ENCODE measurements at places on chromosomes 6 and 20.
A peak's percentile ranks its signal among the peaks of the same experiment; 100 is the strongest.

- H3K36me3 ChIP-seq: no peaks in the 10 kb centered on the region
- H3K27ac ChIP-seq: no peak overlapping the region
- no peak for DNase-seq
- H3K4me3 ChIP-seq: no peak overlapping the region
- H3K27me3 ChIP-seq: peaks cover 44% of the 10 kb centered on the region
These were observed 45.1 kb downstream of the GRM4 start for GRCh38 chr6:34100788-34101187.

GRCh38 chr6:35287671-35288396, 9.8 kb upstream of the DEF6 start:
- H3K36me3 ChIP-seq: peaks cover 19% of the 10 kb centered on the region
- H3K27ac ChIP-seq: no peak overlapping the region
- DNase-seq: no peak
- H3K27me3 ChIP-seq: no peaks in the 10 kb centered on the region
- peaks cover 15% of the 10 kb centered on the region for H3K4me1 ChIP-seq

DNA sequence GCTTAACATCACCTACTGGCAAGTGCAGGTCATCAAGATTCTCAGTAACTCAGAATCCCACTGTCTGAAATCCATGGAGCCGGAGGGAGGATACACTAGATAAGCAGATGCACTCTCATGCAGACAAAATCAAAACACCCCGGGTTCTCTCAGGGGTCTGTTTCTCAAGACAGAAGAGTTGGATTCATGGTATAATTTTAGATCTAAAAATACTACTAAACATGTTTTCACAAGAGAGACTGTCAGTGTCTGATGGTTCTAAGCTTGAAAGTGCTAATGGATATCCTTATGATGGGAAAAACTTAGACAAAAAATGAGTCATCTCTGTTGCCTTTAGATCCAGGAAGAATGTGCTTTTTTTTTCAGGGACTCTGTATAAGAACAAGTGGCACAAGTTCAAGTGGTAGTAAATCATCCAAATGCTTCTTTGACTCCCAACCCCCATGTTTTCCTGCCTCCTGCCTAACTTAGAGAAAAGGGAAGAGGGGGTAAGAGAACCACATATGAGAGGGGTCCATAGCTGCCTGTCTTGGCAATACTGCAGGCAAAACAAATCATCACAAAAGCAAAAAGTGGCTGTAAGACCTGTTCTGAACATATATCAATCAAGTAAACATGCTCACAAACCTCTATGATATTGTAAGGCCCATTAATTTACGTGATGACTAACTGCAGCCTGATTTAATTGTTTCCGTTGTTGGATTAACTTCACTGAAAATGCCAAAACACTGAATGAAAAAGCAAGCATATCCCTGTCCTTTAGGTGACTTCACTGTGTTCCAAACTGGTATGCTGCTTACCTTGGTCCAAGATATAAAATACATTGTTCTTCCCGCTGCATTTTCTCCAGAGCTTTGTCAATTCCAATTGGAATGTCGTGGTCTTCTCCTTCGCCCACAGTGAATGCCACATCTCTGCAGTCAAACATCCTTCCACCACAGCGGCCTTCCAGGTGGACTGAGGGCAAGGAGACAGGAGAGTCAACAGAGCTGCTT, 84.0 kb upstream of the TULP1 start:
- H3K36me3 ChIP-seq: peaks cover 12% of the 10 kb centered on the region

GRCh38 chr6:131250122-131250521, 114.9 kb downstream of the AKAP7 start:
- H3K4me1 ChIP-seq: peaks cover 22% of the 10 kb centered on the region
- H3K36me3 ChIP-seq: peaks cover 11% of the 10 kb centered on the region
- peak; percentile 51 for DNase-seq
- H3K27ac ChIP-seq: no peak overlapping the region
- H3K4me3 ChIP-seq: peak overlapping the region; percentile 87

DNA sequence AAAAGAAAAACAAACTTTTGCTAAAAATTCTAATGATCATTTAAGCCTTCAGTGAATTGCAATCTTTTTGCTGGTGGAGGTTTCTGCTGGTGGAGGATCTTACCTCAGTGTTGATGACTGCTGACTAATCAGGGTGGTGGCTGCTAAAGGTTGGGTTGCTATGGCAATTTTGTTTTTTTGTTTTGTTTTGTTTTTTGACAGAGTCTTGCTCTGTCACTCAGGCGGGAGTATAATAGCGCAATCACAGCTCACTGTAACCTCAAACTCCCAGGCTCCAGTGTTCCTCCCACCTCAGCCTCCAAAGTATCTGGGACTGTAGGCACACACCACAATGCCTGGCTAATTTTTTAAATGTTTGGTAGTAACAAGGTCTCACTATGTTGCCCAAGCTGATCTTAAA, 94.7 kb downstream of the ANKRD6 start:
- H3K27me3 ChIP-seq: no peaks in the 10 kb centered on the region
- no peak overlapping the region for H3K4me3 ChIP-seq
- no peak overlapping the region for H3K27ac ChIP-seq
- no peak for DNase-seq
- H3K36me3 ChIP-seq: peaks cover 6% of the 10 kb centered on the region

DNA sequence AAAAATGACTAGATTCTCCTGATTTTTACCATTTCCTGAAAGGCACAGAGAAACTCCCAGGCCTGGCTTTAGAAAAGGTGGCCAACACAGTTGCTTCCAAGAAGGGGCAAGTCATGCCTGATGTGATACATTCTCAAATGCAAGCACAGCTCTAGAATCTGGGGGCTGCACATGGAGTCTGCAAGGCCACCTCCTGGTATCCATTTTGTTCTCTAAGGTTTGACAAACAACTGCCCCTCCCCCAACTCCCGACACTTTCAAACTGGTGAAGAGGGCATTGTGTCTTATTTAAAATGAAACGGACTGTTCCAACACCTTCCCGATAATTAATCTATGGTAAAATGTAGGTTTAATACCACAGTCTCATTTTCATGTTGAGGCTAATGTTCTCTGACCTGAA, 220.2 kb upstream of the CEP162 start:
- no peaks in the 10 kb centered on the region for H3K4me1 ChIP-seq
- H3K36me3 ChIP-seq: no peaks in the 10 kb centered on the region
- H3K4me3 ChIP-seq: no peak overlapping the region
- no peak for DNase-seq

- H3K27me3 ChIP-seq: no peaks in the 10 kb centered on the region
- no peaks in the 10 kb centered on the region for H3K4me1 ChIP-seq
- no peak overlapping the region for H3K4me3 ChIP-seq
- no peak for DNase-seq
- H3K27ac ChIP-seq: no peak overlapping the region
- no peaks in the 10 kb centered on the region for H3K36me3 ChIP-seq
These were observed 777.9 kb downstream of the TENT5A start for GRCh38 chr6:80974579-80974978.

GRCh38 chr20:62357187-62357667, 9.9 kb downstream of the LAMA5 start:
- H3K36me3 ChIP-seq: no peaks in the 10 kb centered on the region
- no peak overlapping the region for H3K4me3 ChIP-seq
- no peak for DNase-seq
- peaks cover 7% of the 10 kb centered on the region for H3K4me1 ChIP-seq

GRCh38 chr6:139765825-139766285, 391.4 kb upstream of the CITED2 start:
- no peaks in the 10 kb centered on the region for H3K27me3 ChIP-seq
- no peak for DNase-seq
- H3K4me3 ChIP-seq: no peak overlapping the region
- H3K36me3 ChIP-seq: no peaks in the 10 kb centered on the region
- no peak overlapping the region for H3K27ac ChIP-seq
- no peaks in the 10 kb centered on the region for H3K4me1 ChIP-seq

DNA sequence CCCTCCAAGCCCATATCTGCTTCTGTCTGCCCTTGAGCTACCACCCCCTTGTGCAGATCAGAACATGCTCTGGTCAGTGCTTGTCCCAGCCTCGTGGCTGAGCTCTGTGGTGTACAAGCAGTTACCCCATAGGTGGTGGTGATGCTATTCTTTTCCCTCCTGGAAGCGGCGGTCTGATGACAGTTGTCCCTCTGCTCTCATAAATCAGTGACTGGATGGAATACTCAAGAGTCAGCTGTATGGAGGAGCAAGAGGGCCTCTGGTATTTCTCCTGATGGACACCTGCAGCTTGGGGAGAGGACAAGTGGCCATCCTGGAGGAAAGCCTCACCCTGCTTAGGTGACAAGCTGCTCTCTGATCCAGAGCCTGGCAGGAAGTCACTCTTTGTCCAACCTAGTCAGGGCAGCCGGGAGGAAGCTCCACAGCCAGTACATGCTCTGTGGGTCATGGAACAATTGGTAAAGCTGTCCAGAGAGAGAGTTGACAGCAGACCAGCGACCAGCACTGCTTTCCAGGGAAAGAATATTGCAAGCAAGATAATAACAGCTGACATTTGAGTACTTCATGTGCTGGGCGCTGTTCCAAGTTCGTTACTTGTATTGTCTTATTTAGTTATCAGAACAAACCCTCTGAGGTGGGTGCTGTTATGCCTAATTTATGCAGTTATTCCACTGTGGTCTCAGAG, 47.1 kb downstream of the SCAND1 start:
- H3K36me3 ChIP-seq: peaks cover 20% of the 10 kb centered on the region
- no peak overlapping the region for H3K27ac ChIP-seq
- peaks cover 16% of the 10 kb centered on the region for H3K4me1 ChIP-seq
- H3K4me3 ChIP-seq: no peak overlapping the region
- no peaks in the 10 kb centered on the region for H3K27me3 ChIP-seq
- DNase-seq: no peak

- H3K27me3 ChIP-seq: no peaks in the 10 kb centered on the region
- H3K4me3 ChIP-seq: no peak overlapping the region
- peaks cover 13% of the 10 kb centered on the region for H3K36me3 ChIP-seq
These were observed 45.8 kb downstream of the NR2E1 start for GRCh38 chr6:108211671-108212070.

GRCh38 chr20:23092384-23092756, 6.2 kb upstream of the CD93 start:
- H3K36me3 ChIP-seq: no peaks in the 10 kb centered on the region
- no peak for DNase-seq
- H3K27ac ChIP-seq: no peak overlapping the region
- H3K4me3 ChIP-seq: no peak overlapping the region
- peaks cover 14% of the 10 kb centered on the region for H3K27me3 ChIP-seq
- peaks cover 7% of the 10 kb centered on the region for H3K4me1 ChIP-seq

- no peaks in the 10 kb centered on the region for H3K27me3 ChIP-seq
- no peak for DNase-seq
- H3K36me3 ChIP-seq: peaks cover 11% of the 10 kb centered on the region
- no peak overlapping the region for H3K4me3 ChIP-seq
- no peak overlapping the region for H3K27ac ChIP-seq
These were observed 128.9 kb downstream of the GMDS start for GRCh38 chr6:2116496-2116895.

DNA sequence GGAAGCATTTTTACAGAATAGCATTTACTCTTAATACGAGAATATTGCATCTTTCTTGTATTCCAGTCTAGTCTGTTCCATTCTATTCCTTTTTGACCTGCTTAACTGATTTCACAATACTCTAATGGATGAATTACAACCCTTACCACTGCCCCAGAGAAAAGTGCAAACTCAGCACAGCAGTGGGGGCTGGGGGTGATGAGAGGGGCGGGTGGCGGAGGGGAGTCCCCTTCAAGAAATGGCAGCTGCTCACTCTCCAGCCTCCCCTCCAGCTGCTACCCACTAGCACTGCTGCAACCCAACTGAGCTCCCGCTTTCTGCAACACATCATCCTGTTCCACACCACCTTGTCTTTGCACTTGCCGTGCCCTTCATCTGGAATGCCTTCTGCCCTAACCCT, 30.1 kb downstream of the PIM1 start:
- peaks cover 10% of the 10 kb centered on the region for H3K4me1 ChIP-seq
- no peak overlapping the region for H3K4me3 ChIP-seq
- DNase-seq: no peak
- H3K36me3 ChIP-seq: no peaks in the 10 kb centered on the region
- H3K27ac ChIP-seq: peak overlapping the region; percentile 17

GRCh38 chr6:41272591-41273240, 13.8 kb downstream of the TREM1 start:
- no peaks in the 10 kb centered on the region for H3K36me3 ChIP-seq
- H3K4me3 ChIP-seq: no peak overlapping the region
- no peaks in the 10 kb centered on the region for H3K27me3 ChIP-seq
- H3K27ac ChIP-seq: no peak overlapping the region
- no peak for DNase-seq
- peaks cover 28% of the 10 kb centered on the region for H3K4me1 ChIP-seq

DNA sequence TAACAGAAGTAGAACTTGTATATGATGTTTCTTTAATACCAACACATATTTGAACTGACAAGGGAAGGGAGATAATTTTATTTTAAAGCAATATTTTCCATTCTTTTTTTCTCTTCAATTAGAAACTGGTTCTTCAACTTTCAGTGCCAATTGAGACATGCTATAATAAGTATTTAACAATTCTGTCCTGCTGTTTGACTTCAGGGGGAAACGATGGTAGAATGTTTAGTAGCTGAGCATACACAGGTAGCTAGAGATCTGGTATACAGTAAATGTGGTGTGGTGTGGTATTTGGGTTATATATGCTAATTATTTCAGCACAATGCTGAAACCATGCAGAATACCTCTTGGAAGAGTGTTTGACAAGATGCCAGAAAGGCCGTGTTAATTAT, 156.9 kb downstream of the ARID1B start:
- DNase-seq: no peak
- H3K4me1 ChIP-seq: peaks cover 75% of the 10 kb centered on the region
- no peak overlapping the region for H3K27ac ChIP-seq
- H3K36me3 ChIP-seq: peaks cover 10% of the 10 kb centered on the region
- H3K27me3 ChIP-seq: no peaks in the 10 kb centered on the region
- H3K4me3 ChIP-seq: no peak overlapping the region

- no peaks in the 10 kb centered on the region for H3K4me1 ChIP-seq
- H3K27ac ChIP-seq: no peak overlapping the region
- DNase-seq: no peak
- H3K27me3 ChIP-seq: peaks cover 18% of the 10 kb centered on the region
These were observed 119.1 kb upstream of the PDE10A start for GRCh38 chr6:165782134-165782533.

- no peak for DNase-seq
- peaks cover 3% of the 10 kb centered on the region for H3K4me1 ChIP-seq
- no peaks in the 10 kb centered on the region for H3K27me3 ChIP-seq
- no peak overlapping the region for H3K4me3 ChIP-seq
These were observed 15.4 kb downstream of the LAMA5 start for GRCh38 chr20:62351469-62352401.

GRCh38 chr6:47098570-47098993, 56.5 kb upstream of the ADGRF1 start:
- H3K36me3 ChIP-seq: no peaks in the 10 kb centered on the region
- DNase-seq: no peak
- no peaks in the 10 kb centered on the region for H3K27me3 ChIP-seq
- no peak overlapping the region for H3K4me3 ChIP-seq
- H3K4me1 ChIP-seq: no peaks in the 10 kb centered on the region
- H3K27ac ChIP-seq: no peak overlapping the region

- peaks cover 7% of the 10 kb centered on the region for H3K36me3 ChIP-seq
- no peaks in the 10 kb centered on the region for H3K27me3 ChIP-seq
- peaks cover 5% of the 10 kb centered on the region for H3K4me1 ChIP-seq
- no peak overlapping the region for H3K4me3 ChIP-seq
- H3K27ac ChIP-seq: no peak overlapping the region
These were observed 14.6 kb downstream of the PRRC2A start for GRCh38 chr6:31634969-31635575.

GRCh38 chr6:105452924-105453756, 50.3 kb upstream of the PREP start:
- H3K4me1 ChIP-seq: peaks cover 17% of the 10 kb centered on the region
- peak overlapping the region; percentile 81 for H3K27ac ChIP-seq
- peaks cover 8% of the 10 kb centered on the region for H3K27me3 ChIP-seq

GRCh38 chr6:36025260-36025931, 955 bp upstream of the SLC26A8 start:
- peaks cover 23% of the 10 kb centered on the region for H3K4me1 ChIP-seq
- no peak overlapping the region for H3K27ac ChIP-seq
- no peak for DNase-seq
- H3K27me3 ChIP-seq: peaks cover 29% of the 10 kb centered on the region
